ENCODE measurements at places on chromosomes 7 and 10.
A peak's percentile ranks its signal among the peaks of the same experiment; 100 is the strongest.

DNA sequence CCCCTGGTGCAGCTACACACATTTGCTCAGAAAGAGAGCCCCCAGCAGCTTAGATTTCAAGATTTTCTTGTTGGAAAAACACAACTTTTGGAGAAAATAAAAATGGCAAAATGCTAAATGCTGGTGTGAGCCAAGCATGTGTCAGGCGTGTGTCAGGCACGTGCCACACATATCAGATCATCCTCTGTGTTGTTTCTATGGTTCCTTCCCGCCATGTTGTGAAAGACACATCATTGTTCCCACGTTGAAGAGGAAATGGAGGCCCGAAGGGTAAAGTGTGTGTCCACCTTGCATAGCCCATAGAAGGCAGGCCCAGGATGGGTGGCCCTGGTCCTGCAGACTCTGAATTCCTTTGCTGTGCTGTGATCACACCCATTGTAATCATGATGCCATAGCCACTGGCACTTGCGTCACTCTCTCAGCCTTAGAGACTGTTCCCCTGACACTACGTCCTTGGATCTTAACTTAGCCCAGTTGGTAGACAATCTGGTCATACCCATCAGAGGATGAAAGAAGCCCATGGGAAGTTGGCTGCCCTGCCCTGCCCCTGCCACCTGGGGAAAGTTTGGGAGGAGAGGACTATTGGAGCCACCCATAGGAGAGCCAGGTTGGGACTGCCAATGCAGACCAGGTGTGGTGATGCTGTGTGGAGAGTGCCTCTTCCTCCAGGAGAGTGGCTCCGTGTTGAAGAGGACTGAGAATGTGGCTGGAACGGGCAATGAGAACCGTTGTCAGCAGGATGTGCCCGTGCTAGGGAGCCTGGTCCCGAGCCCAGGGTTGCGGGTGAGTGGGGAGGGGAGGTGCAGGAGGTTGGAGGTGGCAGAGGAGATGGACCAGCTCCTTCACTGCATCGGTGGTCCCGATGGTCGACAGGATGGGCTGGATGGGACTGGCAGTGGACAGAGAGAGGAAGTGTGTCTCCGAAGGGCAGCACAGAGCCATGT, 65.6 kb upstream of the IGFBP3 start:
- DNase-seq: no peak

- DNase-seq: no peak
Observed at GRCh38 chr7:3592401-3593134, 291.5 kb downstream of the SDK1 start.

DNA sequence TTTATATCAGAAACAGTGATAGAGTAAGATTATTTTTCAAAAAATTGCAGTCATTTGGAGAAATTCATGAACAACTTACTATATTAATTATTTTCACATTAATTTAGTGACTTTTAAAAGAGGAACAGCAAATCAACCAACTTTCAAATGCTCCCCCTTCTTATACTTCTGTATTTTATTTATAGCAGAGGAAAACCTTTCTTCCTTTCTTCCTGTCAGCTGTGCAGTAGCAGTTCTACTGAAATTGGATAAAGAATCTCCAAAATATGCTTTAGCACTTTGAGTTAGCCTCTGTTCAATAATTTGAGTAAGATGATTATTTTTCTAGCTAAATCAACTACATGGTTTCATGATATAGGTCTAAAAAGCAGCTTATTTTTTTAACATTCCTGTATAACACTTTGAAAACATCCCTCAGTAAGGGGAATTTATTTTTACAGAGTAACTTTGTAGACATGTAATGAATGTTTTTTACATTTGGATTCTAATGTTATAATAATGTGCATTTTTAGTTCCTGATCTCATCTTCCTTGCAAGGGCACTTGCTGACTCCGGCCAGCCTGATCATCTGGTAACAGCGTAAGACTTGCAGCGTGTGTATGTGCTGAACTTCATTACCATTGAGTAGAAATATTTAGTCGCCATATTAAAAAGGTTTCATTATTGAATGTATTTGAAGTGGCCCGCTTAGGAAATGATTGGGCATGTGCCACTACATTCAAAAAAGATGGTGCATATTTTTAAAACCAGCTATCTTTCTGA, 158.3 kb upstream of the HDAC9 start:
- no peak for DNase-seq

GRCh38 chr7:105649727-105650381, 68.6 kb upstream of the EFCAB10 start:
- DNase-seq: peak; percentile 75

DNA sequence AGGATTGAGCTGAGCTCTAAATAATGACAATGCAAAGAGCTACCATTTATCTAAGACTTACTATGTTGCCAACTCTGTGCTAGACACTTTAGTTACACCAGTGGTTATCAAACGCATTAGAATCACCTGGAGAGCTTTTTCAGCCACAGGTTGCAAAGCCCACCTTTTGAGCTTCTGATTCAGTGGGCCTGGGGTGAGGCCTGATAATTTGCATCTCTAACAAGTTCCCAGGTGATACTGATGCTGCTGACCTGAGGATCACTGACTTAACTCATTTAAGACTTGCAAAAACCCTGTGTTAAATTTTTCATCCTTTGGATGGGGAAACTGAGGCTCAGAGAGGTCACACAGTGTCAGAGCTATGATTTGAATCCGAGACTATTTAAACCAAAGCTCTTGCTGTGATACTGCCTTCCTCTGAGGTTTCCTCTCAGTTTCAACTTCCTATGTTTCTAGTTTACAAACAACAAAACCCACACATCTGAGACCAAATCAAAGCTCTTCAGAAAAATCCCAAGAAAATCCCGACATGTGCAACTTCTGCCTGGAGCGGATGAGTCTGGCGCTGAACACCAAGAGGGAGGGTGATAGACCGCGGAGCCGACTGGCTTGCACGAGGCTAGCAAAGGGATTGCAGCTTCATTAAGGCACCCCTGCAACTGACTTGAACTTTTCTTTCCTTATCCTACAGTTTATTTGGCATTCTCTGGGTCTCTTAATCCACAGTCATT, 124.9 kb downstream of the CYP26A1 start:
- DNase-seq: peak; percentile 62

DNA sequence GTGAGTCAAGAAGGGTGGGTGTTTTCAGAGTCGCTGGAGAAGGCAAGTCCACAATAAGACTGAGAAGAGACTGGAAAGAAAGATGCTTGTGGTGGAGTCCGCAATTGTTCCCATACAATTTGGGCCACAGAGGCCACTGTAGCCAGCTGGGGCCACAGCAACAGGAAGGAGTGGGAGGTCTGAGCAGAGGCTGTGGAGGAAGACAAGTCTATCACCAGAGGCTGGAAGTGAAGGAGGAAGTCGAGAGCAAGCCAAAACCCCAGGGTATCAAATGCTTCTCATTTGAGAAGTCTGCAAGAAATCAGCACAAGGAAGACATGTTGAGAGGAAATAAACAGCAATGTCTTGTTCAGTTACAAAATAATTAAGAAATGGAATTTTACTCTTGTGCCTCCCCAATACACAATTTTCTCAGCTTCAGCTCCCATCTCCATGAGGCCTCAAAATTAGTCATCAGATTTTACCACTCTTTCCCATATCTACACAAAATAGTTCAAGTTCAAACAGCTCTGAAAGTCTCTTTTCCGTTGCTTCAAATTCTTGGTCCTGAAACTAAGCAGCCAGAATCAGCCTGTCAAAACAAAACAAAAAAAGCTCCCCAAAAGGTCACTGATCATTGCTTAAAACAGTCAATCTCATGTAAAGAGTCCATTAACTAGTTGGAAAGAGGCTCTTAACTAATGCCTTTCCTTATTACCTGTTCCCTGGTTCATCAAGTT, 31.6 kb downstream of the SLC16A12 start:
- DNase-seq: no peak

GRCh38 chr10:1177936-1178335, 121.8 kb downstream of the WDR37 start:
- no peak for DNase-seq

DNA sequence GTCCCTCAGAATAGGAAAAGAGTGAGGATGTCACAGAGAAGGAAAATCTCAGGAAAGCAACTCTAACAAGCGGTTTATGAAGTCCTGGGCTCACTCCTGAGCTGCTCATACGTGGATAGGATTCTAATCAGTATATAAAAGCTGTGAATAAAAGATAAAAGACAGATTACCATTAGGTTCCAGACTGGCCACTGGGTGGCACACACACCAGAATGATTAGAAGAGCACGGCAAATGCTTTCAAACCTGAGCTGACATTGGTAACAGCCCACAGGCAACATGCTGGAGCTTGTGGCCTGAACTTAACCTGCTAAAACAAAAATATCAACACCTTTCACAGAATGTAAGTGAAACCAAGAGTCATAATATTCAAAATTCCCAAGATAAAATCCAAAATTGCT, 370.8 kb downstream of the GRID1 start:
- DNase-seq: peak; percentile 3

DNA sequence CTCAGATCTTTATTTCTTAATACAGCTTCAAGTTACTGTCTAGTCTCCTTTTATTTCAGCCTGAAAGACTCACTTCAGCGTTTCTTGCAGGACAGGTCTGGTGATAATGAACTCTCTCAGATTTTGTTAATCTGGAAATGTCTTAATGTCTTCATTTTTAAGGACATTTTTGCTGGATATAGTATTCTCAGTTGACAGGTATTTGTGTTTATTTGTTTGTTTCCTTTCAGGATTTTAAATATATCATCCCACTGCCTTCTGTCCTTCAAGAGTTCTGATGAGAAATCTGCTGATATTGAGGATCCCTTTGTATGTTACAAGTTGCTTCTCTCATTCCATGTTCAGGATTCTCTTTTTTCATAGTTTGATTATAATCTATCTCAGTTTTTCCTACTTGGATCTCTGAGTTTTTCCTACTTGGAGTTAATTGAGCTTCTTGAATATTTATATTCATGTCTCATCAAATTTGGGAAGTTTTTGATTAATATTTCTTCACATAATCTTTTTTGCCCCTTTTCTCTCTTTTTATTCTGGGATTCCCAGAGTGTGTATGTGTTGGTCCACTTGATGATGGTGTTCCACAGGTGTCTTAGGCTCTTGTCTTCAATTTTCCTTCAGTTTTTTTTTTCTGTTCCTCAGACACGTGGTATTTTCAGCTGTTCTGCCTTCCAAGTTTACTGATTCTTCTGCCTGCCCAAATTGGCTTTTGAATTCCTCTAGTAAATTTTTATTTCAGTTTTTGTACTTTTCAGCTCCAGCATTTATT, 49.9 kb downstream of the PTEN start:
- DNase-seq: no peak

DNA sequence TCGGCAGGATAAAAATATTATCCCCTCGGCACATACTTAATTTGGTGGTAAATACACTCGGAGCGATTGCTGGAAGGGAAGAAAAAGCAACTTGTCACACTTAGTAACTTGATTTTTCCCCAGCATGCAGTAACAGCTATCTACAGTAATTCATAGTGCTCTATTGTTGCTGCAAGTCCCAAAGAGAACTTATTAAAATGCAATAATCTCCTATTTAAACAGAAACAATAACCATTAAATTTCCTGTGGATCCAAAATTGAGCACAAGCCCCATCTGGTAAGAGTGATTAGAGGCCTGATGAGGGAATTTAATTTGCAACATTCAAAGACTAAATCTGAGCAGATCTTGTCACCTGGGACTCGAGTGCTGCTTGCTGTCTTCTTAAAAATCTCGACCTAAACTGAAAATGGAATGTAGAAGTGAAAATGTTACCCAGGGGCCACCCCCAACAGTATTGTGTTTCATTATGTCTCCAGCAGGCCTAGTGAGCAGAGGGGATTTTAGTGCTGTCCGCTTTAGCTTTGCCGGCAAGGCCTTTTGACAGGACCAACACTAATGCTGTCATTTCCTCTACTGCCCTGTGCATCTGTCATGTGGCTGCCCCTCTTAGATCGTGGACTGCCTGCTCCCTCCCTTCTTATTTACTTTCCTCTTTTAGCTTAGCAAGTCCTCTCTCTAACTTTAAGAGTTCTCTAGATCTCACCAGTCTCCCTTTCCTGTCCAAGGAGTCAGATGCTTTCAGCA, 639.7 kb downstream of the AUTS2 start:
- no peak for DNase-seq

DNA sequence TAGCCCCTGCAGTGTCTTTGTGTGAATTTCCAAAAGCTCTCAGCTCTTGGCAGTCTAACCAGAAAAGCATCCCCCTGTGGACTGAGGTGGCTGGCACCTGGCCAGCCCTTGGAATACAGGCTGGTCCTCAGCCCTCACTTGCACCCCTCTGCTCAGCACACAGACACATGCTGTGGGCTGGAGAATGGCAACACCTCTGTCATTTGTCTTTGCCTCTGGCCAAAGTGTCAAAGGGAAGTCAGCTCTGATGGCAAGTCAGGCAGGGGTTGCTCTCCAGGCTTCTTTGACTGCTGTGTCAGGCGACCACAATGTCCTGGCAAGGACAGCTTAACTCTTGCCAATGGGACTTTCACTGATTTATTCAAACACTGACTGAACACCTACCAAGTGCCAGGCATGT, 724.8 kb downstream of the INHBA start:
- no peak for DNase-seq

DNA sequence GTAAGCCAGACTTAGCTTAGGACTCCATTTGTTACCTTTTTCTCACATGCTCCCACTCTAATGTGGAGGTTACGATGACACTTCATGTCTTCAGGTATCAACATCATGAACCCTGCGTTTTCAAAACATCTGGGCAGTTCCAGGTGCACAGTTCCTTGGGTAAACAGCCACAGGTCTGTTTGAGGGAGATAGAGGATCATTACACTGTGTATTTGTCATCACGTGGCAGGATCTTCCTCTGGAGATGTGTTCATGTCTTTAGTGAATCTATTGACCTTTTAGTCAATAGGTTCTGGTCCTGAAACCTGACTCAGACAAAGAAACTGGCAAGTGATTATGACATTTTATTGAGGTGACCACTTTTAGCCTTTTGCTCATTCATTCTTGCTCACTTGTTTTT, 145.5 kb downstream of the ANKRD7 start:
- DNase-seq: no peak

GRCh38 chr10:122301811-122302115, 30.7 kb downstream of the BTBD16 start:
- no peak for DNase-seq

GRCh38 chr10:91380873-91381256, 29.3 kb upstream of the HECTD2 start:
- DNase-seq: no peak

DNA sequence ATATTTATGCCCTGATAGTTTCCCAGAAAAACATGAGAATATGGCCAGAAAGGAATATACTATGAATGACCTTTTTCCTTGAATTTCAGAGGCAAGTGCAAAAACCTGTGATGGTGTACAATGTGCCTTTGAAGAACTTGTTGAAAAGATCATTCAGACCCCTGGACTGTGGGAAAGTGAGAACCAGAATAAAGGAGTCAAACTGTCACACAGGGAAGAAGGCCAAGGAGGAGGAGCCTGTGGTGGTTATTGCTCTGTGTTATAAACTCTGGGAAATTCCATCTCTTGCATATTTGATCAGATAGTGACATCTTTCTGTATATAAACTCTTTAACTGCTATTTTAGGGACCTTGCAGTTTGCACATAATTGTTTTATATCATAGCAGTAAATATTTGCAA, 33.7 kb downstream of the RAB18 start:
- DNase-seq: no peak

DNA sequence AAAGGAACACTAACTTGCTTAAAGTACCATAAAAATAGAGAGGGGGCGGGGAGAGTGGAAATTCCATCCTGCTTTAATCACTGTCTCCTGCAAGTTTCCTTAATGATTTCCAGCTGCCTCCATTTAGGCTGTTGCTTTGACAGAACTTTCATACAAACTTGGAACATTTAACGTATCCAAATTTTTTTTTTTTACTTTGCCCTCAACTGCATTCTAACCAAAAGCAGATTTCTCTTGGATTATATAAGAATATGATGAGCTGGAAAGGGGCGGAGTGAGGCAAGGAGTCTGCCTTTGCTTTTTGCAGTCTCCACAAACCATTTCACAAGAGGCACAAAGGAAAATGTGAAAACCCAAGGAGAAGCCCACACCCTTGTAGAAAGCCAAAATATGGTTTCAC, 46.6 kb upstream of the COL1A2 start:
- peak; percentile 99 for DNase-seq

Measured in AG10803 (cell line).